ENCODE measurements at places on chromosomes 1 and 21.

DNA sequence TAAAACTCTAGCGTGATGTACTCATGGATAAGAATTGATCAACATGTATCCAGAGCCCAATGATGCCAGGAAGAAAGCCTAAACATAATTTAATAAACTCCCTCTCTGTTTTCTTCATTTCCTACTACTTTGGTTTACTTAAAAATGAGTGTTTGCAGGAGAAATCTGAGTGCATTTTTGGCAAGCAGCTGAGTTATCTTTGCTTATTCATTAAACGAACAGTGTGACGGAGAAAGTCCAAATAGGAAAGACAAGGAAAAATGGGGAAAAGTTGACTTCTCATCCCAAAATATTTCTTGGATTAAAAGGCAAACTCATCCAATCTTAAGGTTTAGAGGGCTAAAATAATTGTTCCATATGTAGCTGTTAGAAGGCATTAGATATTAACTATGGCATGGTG lies 496.7 kb downstream of the SMYD3 start:
- DNase-seq = no peak

- no peak for DNase-seq
These were observed 151.9 kb downstream of the DMRTA2 start for GRCh38 chr1:50271337-50271736.

DNA sequence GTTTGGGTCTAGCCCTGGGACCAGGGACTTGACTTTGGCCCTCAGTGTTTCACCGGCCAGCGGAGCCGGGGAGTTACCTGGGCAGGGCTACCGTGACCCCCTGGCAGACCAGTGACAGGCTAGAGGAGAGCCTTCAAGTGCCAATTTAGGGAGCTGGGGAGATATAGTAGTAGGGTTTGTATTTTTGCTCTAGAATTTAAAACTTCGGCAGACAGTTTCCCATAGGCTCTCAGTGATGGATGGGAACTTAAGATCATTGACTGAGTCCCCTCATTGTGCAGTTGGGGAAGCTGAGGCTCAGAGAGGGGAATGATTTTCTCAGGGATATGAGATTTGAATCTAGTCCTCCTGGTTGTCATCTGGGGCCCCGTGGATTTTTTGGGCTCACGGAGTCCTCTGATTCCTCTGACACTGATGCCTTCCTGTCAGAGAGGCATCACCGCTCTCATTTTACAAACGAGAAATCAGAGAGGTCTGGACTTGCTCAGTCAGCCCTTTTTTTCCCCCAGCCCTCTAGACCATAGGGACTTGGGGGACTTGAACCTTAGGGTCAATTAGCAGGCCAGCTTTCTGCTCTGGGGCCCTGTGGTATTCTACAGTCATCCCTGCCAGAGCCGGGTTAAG lies 58.3 kb upstream of the ACOT11 start:
- DNase-seq = no peak

- no peak for DNase-seq
These were observed 34.4 kb downstream of the C21orf91 start for GRCh38 chr21:17784604-17785402.

DNA sequence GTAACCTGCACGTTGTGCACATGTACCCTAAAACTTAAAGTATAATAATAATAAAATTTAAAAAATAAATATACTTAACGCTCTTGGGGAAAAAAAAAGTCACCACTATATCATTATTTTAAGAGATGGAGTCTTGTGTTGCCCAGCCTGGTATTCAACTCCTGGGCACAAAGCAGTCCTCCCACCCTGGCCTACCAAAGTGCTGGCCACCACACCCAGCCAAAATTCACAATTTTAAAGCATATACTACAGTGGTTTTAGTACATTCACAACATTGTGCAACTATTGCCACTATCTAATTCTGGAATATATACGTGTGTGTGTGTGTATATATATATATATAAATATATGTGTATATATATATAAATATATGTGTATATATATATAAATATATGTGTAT lies 5.9 kb downstream of the HMGN2 start:
- DNase-seq = no peak

- DNase-seq = no peak
These were observed 1727.2 kb downstream of the NCAM2 start for GRCh38 chr21:22725436-22725835.

DNA sequence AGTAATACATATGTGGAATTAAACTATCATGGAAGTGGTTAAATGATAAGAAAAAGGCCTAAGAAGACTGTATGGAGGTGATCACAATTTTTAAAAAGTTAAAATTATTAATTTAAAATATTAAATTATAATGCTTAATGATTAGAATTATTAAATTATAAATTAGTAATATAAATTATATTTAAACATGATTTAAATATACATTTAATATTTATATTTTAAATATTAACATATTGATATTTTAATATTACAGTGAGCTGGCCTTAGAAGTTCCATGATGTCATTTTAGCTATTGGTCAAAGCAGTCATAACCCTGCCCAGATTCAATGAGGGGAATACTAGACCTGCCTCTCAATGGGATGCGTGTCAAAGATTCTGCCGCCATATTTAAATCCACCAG lies 281.2 kb downstream of the PRDM2 start:
- DNase-seq = no peak

DNA sequence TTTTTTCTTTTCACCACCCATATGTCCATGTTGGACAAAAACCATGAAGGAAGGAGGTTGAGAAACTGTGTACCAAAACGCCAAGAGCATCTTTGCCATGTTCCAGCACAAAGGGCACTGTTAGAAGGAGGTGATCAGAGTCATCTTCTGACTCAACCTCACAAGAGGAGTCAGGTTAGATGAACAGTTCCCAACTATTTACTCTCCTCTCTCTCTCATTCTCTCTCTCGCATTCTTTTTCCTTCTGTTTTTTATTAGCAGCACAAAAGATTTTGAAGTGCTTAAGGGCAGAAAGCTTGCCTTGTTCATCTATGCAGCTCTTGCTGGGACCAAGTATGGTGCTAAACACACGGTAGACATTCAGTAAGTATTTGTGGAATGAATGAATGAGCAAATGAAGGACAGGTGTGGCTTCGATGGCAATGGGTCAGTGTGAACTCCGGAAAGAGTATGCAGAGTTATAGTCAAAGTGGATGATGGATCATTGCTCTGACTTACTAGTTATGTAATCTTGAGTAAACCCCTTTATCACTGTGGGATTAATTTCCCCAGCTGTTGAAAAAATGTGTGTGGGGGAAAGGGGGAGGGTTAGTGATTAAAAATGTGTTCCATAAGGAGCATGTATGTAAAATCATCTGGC lies 33.9 kb downstream of the DDR2 start:
- DNase-seq = no peak

GRCh38 chr1:200894712-200895442 lies at the start of gene INAVA:
Gene INAVA (plus strand): TSS chr1:200894900. CDS start chr1:200898401, 3,501 bp downstream.
- no peak for DNase-seq

DNA sequence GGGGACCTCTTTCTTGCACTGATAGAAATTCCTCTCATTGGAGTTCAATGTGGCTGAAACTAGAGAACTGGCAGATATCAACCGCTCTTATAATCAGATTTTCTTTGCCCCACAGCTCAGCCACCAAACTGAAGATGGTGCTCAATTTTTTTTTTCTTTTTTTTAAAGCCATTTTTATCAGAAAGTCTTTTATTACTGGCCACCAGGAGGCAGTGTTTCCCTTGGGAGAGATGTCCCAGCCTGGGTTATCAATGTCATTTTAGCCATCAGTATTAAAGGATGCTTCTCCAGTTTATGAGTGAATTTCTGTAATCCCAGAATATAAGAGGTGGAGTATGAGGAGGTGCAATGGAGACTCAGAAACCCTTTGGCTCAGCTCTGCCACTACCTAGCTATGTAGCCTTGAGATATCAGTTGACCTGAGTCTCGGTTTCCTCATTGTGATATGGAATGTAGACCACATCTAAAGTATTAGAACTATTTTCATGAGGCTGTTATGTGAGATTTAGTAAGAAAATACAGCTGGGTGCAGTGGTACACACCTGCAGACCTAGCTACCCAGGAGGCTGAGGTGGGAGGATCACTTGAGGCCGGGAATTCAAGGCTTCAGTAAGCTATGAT lies 27.6 kb downstream of the CD244 start:
- peak; percentile 71 for DNase-seq

- no peak for DNase-seq
These were observed 196.3 kb downstream of the TTLL7 start for GRCh38 chr1:83802460-83803152.

DNA sequence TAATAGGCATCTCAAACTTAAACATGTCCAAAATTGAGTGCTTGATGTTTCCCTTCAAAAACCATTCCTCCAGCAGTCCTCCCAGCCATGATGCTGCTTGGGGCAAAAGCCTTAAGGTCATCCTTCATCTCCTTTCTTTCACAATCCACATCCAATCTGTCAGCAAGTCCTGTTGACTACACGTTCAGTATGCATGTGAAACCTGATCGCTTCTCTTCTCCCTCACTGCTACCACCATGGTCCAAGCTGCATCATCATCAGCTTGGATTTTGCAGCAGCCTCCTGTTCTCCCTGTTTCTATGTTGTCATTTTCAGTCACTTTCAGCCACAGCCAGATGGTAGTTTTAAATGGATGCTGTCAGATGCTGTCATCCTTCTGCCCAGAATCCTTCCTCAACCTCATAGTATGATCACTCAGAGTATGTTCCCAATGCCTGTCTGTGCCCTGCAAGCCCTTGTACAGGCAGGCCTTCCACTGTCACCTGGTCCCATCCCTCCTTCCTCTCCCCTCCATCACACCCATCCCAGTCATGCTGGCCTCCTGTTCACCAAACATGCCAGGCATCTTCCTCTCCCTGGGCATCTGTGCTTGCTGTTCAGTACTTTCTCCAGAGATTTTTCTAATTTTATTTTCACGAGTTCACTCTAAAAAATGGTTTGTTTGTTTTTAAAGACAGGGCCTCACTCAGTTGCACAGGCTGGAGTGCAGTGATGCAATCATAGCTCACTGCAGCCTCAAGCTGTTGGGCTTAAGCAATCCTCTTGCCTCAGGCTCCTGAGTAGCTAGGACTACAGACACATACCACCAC lies 66.0 kb downstream of the SYDE2 start:
- DNase-seq = no peak

- no peak for DNase-seq
These were observed 57.6 kb downstream of the NFIA start for GRCh38 chr1:61139775-61140549.

GRCh38 chr1:19385221-19385620 lies 73.1 kb downstream of the SLC66A1 start:
- DNase-seq = no peak

GRCh38 chr1:19359357-19359756 lies 47.2 kb downstream of the SLC66A1 start:
- DNase-seq = no peak

DNA sequence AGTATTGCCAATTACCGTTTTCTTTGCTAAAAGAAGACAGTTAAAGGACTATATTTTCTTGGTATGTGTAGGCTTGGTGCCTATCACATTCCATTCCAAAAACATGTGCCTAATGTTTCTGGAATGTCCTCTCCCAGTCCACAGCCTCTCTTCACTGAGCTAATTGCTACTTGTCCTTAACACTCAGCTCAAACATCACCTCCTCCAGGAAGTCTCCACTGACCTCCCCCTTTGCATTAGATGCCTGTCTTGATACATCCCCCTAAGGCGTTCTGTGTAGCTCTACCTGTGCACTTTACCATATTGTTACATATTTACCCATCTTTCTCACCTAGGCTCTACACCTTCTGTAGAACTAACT lies 195.6 kb upstream of the CAMK1G start:
- no peak for DNase-seq

DNA sequence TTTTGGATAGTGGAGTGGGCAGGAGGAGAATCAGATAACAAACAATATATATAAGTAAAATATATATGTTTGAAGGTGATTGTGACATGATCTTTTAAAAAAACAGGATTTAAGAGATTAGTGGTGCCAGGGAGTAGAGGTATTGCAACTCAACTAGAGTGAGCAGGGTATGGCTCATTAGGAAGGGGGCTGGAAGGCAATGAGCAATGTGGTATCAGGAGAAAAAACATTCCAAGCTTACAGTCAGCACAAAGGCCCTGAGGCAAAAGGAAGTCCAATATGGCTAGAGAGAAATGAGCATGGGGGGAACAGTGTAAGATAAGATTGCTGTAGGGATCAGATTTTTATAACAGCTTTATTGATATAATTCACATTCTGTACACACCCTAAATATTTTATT lies 5.3 kb upstream of the GADD45A start:
- no peak for DNase-seq

DNA sequence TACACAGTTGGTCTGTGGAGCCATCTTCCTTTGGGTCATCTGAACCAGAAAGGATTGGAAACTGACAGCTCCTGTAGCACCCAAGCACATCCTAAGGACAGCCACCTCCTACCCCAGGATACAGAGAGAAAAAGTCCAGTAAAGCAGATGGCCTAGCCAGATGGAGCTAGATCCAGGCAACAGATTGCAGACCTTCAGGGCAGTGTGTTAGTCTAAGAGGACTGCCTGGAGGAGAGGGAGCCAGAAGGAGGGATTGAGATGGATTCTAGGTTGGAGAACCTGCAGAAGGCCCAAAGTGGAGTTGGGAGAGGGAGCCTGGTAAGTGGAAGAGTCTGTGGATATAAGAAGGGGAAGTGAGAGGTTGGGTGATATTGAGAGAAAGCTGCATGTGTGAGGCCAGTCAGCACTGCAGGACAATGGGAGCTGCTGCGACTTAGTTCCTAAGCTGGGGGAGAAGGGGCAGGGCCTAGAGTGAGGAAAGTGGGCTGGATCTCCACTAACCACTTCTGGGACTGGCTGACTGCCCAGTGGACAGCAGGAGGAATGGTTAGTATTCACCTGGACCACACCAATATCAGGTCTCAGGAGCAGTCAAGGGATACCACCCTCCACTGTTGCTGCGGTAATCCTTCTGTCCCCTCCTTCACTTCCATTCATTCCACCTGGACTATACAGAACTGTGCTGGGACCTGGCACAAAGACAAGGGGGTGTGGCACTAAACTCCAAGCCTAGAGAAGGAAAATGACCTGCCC lies 13.4 kb downstream of the BCAN start:
- DNase-seq = no peak

GRCh38 chr21:15212206-15212605 lies 147.4 kb upstream of the NRIP1 start:
- DNase-seq = no peak

DNA sequence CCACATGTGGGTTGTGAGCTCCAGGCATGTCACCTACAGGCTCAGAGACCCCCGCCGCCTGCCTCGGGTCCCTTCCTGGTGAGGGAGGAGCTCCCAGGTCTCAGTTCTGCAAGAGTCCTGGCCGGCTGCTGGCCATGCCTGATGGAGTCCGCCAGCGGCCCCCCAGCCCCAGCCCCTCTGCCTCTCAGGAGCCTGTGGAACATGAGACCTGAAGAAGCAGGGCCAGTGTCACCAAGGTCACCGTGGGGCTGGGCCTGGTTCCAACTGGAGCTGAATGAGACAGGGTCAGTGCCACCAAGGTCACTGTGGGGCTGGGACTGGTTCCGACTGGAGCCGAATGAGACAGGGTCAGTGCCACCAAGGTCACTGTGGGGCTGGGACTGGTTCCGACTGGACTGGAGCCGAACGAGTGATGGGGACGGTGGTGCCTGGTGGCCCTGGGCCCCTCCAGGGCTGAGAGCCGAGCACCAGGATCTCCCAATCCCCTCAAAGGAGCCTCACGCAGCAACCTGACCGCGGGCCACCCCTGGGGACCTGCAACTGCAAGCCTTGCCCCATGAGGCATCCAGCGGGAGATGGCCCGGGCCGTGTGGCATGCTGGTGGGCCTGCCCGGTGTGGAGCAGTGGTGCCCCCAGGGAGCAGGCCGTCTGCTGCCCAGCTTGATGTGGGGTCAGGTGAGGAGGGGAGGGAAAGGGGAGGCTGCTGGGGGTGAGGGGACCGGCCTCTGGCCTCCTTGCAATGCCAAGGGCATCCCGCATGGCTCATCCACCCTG lies 14.5 kb upstream of the PTTG1IP start:
- no peak for DNase-seq

- no peak for DNase-seq
These were observed 99.0 kb downstream of the TNNI3K start for GRCh38 chr1:74334147-74334546.

Measured in CD4-positive, alpha-beta memory T cell (primary cell).